ENCODE measurements at places on chromosomes 7 and 10. TPM values are rescaled to one million over a fixed set of nuclear protein-coding genes. Genes with fewer than 3 reads are reported as not detected.

GRCh38 chr7:115153176-115153575 is 231.3 kb downstream of the MDFIC start:
- no peak overlapping the region for H3K4me3 ChIP-seq
- no peaks in the 10 kb centered on the region for H3K27me3 ChIP-seq
- DNase-seq = no peak
- no peaks in the 10 kb centered on the region for H3K4me1 ChIP-seq

Gene SEMA3A
- total RNA-seq = 0.59 TPM

GRCh38 chr10:3265088-3265487 is 92.5 kb upstream of the PITRM1 start:
- peaks cover 2% of the 10 kb centered on the region for H3K4me1 ChIP-seq
- no peak overlapping the region for H3K4me3 ChIP-seq
- H3K27ac ChIP-seq = no peak overlapping the region
- no peaks in the 10 kb centered on the region for H3K36me3 ChIP-seq
- DNase-seq = no peak

DNA sequence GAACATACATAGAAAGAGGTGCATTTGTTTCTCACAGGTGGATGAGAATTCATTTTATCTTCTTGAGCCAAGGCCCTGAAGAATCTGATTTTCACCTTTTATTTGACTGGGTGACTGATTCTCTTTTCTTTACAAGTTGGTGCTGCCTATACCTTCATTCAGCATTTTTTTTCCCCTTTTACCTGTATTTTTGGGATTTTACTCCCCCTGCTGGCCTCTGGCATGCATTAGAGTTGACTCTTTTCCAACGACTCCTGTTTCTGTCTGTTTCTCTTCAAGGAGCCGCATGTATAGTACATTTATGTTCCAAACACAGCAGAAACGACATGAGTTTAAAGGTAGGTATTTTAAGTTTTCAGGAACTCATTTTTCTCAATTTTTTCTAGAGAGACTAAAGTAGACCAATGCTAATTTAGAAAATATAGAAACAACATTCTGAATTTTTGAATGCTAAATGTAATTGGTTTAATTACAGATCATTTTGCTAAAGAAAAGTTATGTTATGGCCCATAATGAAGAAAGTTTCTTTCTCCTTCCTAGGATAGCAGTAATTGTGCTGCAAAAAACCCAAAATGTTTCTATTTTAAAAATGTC is 149.8 kb upstream of the HDAC9 start:
- H3K4me3 ChIP-seq = no peak overlapping the region
- no peak overlapping the region for H3K27ac ChIP-seq
- peak; percentile 20 for DNase-seq
- no peaks in the 10 kb centered on the region for H3K4me1 ChIP-seq
- peaks cover 5% of the 10 kb centered on the region for H3K27me3 ChIP-seq
- no peaks in the 10 kb centered on the region for H3K36me3 ChIP-seq

DNA sequence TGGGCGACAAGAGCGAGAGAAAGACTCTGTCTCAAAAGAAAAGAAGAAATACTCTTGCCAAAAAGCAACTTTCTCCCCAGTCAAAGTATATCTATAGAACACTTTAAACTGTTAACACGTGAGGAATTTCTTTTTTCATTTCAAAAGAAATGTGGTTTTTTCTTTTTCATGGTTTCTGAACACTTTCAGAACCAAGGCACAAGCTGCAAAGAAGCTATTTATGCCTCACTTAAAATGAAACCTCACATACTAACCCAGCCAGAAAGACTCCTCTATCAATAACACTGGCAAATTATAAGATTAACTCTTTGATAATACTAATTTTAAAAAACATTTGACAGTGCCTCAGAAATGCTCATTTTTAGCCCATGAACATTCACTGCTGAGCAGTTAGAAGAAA is 20.9 kb downstream of the TBX20 start:
- DNase-seq = no peak
- H3K27me3 ChIP-seq = peaks cover 4% of the 10 kb centered on the region
- H3K36me3 ChIP-seq = no peaks in the 10 kb centered on the region
- H3K27ac ChIP-seq = no peak overlapping the region

DNA sequence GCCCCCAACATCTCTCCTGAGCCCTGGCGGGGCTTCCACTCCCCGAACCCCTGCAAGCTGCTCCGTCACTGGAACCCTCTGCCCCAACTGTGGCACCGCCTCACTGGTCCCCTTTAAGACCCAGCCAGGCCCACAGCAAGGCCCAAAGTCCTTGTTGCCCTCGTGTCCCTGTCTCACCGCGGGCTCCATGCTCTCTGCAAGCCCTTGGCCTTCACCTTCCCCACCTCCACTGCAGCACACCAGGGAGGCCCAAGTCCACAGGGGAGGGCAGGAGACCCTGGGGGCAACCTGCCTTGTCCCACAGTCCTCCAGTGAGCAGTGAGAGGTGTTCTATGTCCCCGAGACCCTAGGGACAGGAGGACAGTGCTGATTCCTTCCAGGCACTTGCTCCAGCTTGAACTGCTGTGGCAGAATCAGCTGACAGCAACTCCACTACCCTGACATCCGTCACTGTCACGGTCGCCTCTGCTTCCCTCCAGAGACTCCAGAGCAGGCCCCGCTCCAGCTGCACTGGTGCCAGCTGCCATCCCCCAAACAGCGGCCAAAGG is 105.3 kb downstream of the CYTH3 start:
- H3K4me1 ChIP-seq = no peaks in the 10 kb centered on the region
- DNase-seq = no peak
- H3K27me3 ChIP-seq = no peaks in the 10 kb centered on the region
- H3K27ac ChIP-seq = no peak overlapping the region
- H3K4me3 ChIP-seq = no peak overlapping the region

DNA sequence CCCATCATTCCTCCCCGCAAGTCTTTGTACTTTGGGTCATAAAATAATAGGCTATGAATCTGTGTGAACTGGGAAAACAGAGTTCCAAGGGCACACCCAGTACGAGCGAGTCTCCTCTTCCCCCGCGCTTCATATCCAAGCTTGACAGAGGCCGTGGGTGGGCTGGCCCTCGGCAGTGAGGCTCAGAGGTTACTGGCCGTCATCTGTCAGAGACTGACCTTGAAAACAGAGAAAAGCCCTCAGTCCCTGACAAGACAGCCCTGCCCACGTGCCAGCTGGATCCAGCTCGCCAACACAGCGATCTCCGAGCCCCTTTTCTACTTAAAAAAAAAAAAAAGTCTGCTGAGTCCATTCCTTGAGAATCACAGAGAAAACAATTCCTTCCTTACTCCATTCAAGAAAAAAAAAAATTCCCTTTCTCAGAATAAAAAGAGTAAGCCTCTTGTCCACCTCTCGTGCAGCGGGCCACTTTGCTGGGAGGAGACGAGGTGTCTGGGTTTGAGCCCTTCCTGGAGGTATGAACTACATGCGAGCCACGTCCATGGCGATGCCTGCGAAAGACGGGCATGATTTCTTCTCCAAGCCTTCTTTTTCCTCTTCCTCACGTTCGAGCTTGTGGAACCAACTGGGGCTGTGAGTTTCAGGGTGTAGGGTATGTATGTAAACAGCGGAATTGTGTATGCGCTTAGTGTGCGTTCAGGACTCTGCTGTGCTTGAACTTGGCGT is 744 bp upstream of the BICC1 start:
- H3K27me3 ChIP-seq = peaks cover 30% of the 10 kb centered on the region
- no peak overlapping the region for H3K27ac ChIP-seq
- H3K4me3 ChIP-seq = peak overlapping the region; percentile 51
- H3K4me1 ChIP-seq = peaks cover 12% of the 10 kb centered on the region

- no peak overlapping the region for H3K27ac ChIP-seq
- no peak overlapping the region for H3K4me3 ChIP-seq
- no peak for DNase-seq
- no peaks in the 10 kb centered on the region for H3K27me3 ChIP-seq
- no peaks in the 10 kb centered on the region for H3K4me1 ChIP-seq
Measured at GRCh38 chr10:121129266-121129665, 278.1 kb downstream of the WDR11 start.

Gene PRPS1L1
- total RNA-seq = not detected

Gene IDI2
- not detected for total RNA-seq

Gene GDF10
- total RNA-seq = 0.56 TPM

Gene CAV1
- total RNA-seq = 0.19 TPM

DNA sequence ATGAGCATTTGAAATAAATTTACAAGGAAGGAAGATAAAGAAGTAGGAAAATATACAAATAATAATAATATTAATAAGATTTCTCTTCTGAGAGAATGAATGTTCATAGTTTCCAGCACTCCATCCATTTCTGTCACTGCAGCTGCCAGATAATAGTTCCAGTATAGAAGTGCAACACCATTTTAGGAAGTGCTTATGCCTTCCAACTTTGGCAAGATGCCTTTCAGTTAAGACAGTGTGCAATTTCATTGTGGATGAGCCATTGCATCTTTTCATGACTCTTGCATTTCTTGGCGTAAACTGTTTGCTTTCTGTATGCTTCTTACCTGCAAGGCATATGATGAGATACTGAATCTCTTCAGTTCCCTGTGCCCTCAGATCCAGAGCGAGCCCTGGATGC is 185.0 kb downstream of the PDE1C start:
- H3K4me1 ChIP-seq = no peaks in the 10 kb centered on the region
- H3K27me3 ChIP-seq = no peaks in the 10 kb centered on the region
- no peaks in the 10 kb centered on the region for H3K36me3 ChIP-seq
- H3K4me3 ChIP-seq = no peak overlapping the region

- H3K36me3 ChIP-seq = no peaks in the 10 kb centered on the region
- H3K4me1 ChIP-seq = no peaks in the 10 kb centered on the region
- H3K27ac ChIP-seq = no peak overlapping the region
- DNase-seq = no peak
Measured at GRCh38 chr7:132373041-132373440, 203.2 kb downstream of the PLXNA4 start.

Gene HTR5A
- not detected for total RNA-seq

GRCh38 chr10:50326757-50327701 is 75.7 kb upstream of the ASAH2 start:
- peaks cover 5% of the 10 kb centered on the region for H3K4me1 ChIP-seq
- no peak for DNase-seq
- no peaks in the 10 kb centered on the region for H3K27me3 ChIP-seq

Gene AASS
- total RNA-seq = 2.0 TPM

- no peak for DNase-seq
- peaks cover 15% of the 10 kb centered on the region for H3K27me3 ChIP-seq
- H3K36me3 ChIP-seq = no peaks in the 10 kb centered on the region
- H3K27ac ChIP-seq = no peak overlapping the region
- H3K4me3 ChIP-seq = no peak overlapping the region
Measured at GRCh38 chr10:62376071-62377025, 2.2 kb downstream of the ZNF365 start.

DNA sequence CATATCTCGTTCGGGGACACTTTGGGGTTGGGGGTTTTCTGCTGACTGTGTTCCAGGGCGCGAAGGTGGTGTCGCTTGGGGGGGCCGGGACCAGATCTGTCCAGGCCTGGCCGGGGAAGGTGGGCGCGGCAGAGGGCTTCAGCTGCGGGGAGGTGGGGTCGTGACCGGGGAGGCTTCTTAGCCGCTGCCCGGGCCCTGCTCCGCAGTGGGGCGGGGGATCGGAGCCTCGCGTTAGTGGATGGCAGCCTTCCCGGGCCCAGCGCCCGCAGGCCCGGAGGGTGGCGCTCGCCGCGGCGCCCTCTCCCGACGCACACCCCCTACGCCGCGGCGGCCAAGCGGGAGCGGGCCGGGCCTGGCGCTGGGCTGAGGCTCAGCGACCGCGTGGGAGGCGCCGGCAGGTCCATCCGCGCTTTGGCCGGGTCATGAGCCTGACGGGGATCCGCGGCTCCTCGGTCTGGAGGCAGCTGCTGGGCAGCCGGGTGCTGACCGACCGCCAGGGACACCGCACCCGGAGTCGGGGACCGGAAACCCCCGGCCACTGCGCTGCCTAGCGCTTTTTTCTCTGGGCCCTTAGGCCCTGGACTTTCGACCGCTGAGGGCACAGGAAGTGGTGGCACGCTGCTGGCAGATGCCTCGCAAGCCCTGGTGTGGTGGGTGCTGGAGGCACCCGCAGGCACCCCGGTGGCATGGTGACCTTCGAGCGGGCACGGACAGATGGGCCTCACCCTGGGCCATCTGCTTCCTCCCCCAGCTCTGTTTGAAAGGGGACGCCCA is 1.2 kb downstream of the AGAP3 start:
- peaks cover 5% of the 10 kb centered on the region for H3K27me3 ChIP-seq
- H3K27ac ChIP-seq = no peak overlapping the region
- DNase-seq = peak; percentile 53
- peaks cover 37% of the 10 kb centered on the region for H3K4me1 ChIP-seq

DNA sequence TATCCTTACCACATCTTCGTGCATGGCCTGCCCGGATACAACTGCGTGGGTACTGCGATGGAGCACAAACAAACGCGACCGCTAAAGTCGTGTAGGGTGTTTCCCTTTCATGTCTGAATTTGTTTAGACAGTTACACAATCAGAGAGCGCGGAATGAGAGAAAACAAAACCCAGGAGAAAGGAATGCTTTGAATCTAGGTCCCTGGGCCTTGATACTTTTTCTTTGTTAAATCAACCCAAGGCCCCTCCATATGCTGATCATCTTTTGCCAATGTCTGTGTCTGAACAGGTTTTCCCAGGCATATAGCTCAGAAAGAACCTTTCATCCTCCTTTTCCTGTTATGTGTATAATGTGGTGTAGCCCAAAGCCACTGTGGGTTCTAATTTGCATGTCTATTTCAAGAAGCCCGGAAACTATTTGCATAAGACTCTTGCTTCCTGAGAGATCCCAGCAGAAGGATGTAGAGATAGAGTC is 145.8 kb downstream of the FRMD4A start:
- peaks cover 5% of the 10 kb centered on the region for H3K36me3 ChIP-seq
- H3K4me1 ChIP-seq = peaks cover 32% of the 10 kb centered on the region
- H3K4me3 ChIP-seq = peak overlapping the region; percentile 74
- peak; percentile 79 for DNase-seq
- peak overlapping the region; percentile 98 for H3K27ac ChIP-seq
- H3K27me3 ChIP-seq = peaks cover 37% of the 10 kb centered on the region

GRCh38 chr10:58590152-58590840 is 77.6 kb downstream of the BICC1 start:
- H3K36me3 ChIP-seq = no peaks in the 10 kb centered on the region
- H3K4me1 ChIP-seq = no peaks in the 10 kb centered on the region
- no peak for DNase-seq
- H3K27ac ChIP-seq = no peak overlapping the region
- no peak overlapping the region for H3K4me3 ChIP-seq
- H3K27me3 ChIP-seq = peaks cover 4% of the 10 kb centered on the region

Gene ACSM6
- total RNA-seq = not detected

DNA sequence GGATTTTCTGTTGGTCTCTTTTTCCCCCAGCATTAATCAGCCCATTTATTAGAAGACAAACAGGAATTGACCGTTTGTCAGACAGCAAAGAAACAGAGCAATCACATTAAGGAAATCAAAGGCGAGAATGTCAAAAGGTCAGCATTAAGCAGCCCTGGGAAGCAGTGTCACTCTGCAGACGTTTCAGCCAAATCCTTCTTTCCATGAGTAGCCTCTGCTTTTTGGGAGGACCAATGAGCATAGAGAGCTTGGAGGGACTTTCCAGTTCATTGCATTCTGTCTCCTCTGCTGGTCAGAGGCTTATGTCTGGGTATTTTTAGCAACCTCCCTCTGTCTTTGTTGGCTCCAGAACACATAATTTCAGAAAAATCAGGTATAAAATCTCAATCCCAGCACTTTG is 481.4 kb downstream of the GALNT17 start:
- H3K27ac ChIP-seq = no peak overlapping the region
- no peaks in the 10 kb centered on the region for H3K4me1 ChIP-seq
- H3K4me3 ChIP-seq = no peak overlapping the region
- DNase-seq = no peak

Data from activated CD4-positive, alpha-beta memory T cell treated with anti-CD3 and anti-CD28 coated beads for 36 hours (primary cell).